ENCODE measurements at places on chromosomes 11 and 22.

- DNase-seq = no peak
These were observed at the start of gene SCGB2A2 for GRCh38 chr11:62269654-62270278. TSS of gene SCGB2A2 (plus strand) at chr11:62270158. CDS start at chr11:62270217, 59 bp downstream.

GRCh38 chr11:26019386-26019785 is 312.5 kb upstream of the ANO3 start:
- no peak for DNase-seq

DNA sequence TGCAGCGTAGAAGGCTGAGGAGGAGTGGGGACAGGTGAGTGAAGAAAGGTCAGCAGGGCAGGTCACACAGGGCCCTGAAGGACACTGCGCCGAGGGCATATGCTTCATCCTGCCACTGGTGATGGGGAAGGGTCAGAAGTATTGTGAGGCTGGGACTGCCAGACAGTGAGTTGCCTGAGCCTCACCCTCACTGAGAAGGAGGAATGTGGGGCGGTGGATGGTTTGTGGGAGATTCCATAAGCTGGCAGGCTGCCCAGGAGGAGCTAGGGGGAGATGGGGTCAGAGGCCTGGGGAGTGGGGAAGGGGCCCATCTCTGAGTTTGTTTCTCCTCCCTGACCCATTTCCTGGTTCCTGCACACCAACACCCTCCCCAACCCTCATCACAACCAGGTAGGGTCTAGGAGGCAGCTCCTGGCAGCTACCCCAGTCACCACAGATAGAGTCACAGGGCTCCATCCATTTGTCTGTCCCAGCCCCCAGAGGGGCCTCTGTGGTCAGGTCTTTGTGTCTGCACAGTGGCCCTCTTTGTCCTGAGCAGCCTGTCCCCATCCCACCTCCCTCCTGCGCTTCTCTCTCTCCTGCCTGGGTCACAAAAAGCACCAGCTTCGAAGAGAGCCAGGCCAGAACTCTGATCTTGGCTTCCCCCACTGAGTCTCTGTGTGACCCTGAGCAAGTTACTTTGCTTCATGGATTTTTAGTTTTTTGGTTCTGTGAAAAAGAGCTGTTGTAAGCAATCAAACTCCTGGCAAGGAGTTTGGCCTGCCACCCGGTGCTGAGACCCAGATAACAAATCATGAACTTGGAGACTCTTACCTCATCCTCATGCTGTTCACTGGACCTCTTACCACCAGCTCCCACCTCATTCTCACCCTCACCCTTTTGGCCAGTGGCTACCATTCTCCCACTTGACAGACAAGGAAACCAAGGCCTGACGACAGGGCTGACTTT is 4.6 kb upstream of the P2RY2 start:
- no peak for DNase-seq

DNA sequence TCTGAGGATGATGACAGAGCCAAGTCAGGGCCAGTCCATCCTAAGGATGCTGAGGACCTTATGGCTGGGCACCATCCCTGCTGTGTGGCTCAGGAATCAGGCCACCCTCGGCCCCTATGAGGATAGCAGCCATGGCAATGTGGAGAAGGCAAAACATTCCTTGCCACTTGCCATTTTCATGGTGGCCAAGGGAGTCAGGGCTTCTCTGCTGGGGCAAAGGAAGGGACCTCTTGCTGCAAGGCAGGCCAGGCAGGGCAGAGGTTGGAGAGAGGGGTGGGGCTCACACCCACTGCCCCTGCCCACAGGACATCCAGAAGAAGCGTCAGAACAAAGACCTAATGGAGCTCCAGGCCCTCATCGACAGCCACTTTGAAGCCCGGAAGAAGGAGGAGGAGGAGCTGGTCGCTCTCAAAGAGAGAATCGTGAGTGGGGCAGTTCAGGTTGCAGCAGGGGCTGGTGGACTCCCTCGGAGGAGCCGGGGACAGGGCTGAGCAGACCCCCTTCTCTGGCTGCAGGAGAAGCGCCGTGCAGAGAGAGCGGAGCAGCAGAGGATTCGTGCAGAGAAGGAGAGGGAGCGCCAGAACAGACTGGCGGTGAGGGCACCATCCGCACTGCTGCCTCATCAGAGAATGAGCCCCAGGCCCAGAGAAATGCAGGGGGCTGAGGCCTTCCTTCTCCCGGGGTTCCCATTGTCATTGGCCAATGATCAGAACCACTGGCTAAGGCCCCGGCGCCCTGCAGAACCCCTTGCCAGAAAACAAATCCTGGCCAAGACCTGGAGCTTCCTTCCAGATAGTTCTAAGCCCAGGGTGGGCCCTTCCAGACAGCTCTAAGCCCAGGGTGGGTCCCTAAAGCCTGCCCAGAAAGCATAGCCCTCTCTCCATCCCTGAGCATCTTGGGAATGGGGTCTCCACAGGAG is 13.5 kb upstream of the MRPL23 start:
- no peak for DNase-seq

DNA sequence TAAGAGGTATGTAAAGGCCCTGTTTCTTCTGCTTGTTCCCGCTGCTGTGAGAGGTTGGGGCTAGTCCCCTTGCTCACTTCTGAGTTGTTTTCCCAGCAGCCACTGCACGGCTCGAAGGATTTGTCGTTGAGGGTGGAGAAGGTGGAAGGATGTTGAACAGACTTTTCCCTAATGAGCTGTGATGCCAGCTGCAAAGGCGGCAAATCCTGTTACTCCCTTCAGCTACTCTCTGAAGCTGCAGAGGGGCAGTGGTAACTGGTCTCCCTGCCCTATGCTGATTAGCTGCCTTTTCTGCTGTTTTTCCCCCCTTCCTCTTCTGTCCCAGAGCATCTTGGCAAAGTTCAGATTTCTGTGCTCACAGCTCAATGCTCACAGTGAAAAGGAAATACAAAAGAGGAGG is 90.4 kb upstream of the SLC25A18 start:
- DNase-seq = peak; percentile 15

DNA sequence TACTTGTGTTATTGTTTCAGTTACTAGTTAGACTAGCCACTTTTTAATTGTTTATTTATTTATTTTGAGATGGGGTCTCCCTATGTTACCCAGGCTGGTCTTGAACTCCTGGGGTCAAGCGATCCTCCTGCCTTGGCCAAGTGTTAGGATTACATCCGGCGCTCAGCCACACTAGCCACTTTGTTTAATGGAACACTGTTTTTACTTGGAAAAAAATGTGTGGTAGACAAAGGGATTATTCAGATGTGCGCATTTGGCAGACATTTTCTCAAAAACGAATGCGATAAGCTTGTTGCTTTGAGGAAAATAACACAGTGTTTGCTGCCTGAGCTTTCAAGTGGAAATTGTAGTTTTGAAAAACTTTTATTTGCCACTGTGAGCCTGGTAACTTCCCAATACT is 51.0 kb downstream of the CTNND1 start:
- DNase-seq = no peak

All from muscle of arm (tissue), 14 donors.